ENCODE measurements at places on chromosomes 13 and 19.

GRCh38 chr19:44822177-44822576, 13.3 kb downstream of the BCAM start:
- DNase-seq = no peak

DNA sequence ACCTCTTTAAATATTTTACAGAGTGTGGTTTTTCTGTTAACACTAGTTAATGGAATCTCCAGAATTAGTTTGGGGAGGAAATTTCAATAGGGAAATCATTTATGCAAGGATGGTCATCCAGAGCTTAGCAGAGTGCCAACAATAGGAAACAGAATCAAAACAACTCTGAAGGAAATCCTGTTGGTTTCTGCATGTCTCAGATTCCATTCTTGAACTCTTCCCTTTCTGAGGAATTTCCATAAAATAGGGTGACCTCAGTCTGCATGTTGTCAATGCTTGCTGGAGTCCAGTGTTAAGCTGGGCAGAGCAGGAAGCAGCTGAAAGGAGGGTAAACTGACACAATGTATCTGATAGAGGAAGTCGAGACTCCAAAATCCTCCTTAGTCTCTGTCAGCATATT, 16.9 kb downstream of the CBY2 start:
- no peak for DNase-seq

- no peak for DNase-seq
Measured at GRCh38 chr19:40512473-40513344, 45.9 kb downstream of the SPTBN4 start.

DNA sequence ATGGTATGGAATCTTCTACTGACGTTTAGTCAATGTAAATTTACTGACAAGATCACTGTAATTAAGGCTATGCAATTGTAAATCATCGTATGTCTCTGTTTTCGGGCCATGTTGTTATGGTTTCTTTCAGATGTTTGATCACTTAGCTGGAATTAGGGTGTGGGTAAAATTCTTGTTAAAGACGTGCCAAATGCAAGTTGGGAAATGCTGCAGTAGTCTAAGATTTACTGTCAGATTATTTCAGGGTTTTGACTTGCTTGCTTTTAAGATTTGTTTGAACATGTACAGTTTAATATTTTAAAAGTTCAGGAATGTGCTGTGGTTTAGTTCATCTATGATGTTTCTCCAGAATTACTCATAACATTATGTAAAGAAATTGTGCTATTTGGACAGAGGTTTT, 10.8 kb downstream of the NDFIP2 start:
- DNase-seq = no peak

- DNase-seq = no peak
Measured at GRCh38 chr13:106738186-106738678, 170.3 kb upstream of the ARGLU1 start.

DNA sequence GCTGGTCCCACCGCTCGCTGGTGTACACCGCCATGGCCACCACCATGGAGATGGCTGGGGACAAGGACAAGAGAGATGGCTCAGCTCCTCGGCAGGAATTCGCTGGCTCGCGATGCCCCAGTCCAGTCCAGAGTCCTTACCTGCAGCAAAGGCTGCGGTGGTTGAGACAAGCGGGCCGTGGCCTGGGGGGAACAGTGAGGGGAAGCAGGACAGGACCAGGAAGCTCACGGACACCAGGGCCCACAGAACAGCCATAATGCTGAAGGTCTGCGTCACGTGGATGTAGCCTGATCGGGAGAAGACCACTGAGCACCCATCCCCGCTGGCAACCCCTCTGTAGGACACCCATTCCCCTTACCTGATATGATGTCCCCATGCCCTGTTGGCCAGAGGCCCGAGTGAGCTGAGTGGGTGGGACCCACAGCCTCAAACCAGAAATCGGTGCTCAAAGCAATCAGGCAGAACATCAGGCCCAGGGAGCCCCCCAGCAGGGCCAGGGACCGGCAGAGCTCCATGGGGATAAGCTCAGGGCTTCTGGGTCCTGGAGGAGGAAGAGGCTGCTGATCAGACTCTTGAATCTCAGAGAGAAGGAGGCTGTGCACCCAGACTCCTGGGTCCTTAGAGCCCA, 319 bp downstream of the NKG7 start:
- DNase-seq = no peak

DNA sequence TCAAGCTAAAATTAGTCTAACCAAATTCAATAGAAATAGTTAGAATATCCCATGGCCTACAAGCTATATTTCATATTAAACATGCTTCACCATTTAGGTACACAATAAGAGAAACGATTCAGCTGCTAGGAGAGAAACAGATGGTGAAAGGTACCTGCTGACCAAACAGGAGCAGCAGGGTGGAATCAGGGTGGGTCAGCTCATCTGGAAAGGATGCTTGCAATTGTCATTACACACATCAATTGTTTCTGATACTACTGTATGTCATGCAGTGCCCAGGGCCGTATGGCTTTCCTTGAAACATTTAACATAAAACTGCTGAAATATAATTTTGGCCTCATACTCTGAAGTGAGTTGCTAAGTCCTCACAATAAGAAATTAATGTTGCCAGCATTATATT, 776.0 kb downstream of the DACH1 start:
- no peak for DNase-seq
